Activated CD4-positive, CD25-positive, alpha-beta regulatory T cell treated with anti-CD3 and anti-CD28 coated beads, Interleukin-2, amount 50 U/mL, for 72 hours (primary cell): ENCODE measurements at places on chromosomes 1 and 21.

GRCh38 chr1:40130892-40131291, 30.3 kb upstream of the RLF start:
- no peak for DNase-seq

DNA sequence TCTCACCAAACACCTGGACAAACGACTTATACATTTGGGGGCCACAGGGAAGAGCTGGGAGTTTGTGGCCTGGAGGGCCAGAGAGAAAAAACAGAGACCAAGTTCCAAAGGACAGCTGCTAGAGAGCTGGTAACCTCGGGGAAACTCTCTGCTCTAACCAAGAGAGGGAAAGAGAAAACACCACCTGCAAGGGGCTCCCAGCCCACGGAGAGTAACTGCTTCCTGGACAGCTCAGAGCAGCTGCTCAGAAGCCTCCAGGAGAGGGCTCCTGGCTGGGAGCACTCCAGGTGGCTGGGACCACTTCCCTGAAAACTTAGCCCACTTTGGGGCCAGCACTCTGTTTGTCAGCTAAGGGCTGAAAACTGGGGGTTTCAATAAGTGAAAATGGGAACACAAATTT, 154.8 kb upstream of the GRIK3 start:
- DNase-seq, result no peak

DNA sequence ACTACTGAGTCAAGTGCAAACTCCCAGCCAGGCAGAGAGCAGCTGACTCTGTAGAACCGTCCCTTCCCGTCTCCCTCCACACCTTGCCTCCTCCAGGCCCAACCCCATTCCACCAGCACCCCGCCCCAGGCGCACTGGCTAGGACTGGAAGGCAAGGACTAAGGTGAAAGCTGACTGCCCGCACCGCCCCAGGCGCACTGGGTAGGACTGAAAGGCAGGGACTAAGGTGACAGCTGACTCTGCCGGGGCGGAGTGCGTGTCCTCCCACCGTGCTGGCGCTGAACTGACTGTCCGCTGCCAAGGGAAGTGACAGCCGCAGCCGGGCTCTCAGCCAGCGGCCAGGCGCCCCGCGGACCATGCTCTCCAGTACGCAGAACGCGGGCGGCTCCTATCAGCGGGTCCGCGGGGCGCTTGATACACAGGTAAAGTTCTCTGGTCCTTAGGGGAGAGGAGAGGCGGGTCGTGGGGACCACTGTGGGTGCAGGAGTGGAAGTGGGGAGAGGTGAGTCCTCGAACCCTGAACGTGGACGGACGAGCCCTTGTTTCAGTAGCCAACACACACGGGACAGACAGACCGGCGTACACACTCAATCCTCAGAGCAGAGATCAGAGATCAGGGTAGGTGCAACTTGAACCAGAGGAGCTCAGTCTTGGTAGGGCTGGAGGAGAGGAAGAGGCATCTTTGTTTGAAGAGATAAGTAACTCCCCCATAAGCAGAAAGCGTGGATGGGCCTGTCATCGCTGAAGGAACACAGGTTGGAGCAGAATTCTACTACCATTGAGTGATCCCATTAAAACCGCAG, 58.0 kb downstream of the RBM11 start:
- DNase-seq, result no peak

DNA sequence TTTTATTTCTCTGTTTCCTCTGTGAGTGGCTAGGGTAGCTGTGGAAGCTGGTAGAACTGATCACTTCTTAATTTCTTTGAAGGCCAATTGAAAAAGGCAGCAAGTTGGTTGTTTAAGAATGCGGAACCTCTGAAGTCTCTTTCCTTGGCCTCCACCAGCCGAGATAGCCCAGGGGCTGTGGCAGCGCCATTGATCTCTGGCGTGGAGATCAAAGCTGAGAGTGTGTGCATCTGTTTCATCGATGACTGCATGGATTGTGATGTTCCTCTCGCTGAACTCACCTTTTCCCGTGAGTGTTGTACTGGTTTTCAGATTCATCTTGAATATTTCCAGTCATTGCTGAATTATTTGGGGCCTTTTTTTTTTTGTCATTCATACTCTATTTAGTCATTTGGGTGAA, 97.7 kb downstream of the VPS13D start:
- no peak for DNase-seq

GRCh38 chr1:200767321-200767720, 28.6 kb downstream of the CAMSAP2 start:
- DNase-seq, result no peak

- DNase-seq, result no peak
Measured at GRCh38 chr1:107196973-107197562, 56.2 kb downstream of the NTNG1 start.

GRCh38 chr1:24315391-24315790, 3.8 kb upstream of the GRHL3 start:
- DNase-seq, result no peak

DNA sequence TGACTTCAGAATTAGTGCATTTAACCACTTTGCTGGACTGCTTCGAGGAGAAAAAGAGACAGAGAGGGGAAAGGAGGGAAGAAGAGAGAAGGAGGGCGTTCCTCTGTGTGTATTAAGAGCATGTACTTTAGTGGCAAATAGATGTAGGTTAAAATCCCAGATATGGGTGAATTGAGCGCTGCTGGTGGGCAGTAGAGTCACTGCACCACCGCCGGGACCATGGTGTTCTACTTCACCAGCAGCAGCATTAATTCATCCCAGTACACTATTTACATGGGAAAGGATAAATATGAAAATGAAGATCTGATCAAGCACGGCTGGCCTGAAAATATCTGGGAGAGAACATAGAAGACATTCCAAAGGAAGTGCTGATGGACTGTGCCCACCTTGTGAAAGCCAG, 20.9 kb upstream of the PPIE start:
- DNase-seq, result no peak

DNA sequence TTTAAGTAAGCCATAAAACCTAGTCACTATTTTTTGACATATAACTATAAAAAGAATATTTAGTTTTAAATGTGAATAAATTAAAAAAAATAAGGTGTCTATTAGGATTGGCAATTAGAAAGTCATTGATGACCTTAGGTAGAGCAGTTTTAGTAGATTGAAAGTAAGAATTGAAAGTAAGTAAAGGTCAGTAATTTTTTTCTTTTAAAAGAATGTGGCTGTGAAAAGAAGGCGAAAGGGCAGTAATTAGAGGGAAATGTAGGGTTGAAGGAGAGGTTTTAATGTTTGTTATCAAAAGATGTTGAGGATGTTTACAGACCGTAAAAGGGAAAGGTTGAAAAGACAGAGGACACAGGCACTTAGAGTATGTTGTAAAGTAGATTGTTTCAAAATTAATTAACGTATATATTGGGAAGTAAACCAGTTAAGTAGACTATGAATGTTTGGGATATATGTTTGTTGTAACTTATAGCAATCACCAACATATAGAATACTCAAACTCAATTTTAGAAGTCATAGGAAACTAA, 41.0 kb downstream of the ZFYVE9 start:
- no peak for DNase-seq

- DNase-seq, result no peak
Measured at GRCh38 chr1:205583461-205584130, 48.2 kb downstream of the ELK4 start.

- DNase-seq, result no peak
Measured at GRCh38 chr1:58816747-58817221, 32.9 kb upstream of the JUN start.

DNA sequence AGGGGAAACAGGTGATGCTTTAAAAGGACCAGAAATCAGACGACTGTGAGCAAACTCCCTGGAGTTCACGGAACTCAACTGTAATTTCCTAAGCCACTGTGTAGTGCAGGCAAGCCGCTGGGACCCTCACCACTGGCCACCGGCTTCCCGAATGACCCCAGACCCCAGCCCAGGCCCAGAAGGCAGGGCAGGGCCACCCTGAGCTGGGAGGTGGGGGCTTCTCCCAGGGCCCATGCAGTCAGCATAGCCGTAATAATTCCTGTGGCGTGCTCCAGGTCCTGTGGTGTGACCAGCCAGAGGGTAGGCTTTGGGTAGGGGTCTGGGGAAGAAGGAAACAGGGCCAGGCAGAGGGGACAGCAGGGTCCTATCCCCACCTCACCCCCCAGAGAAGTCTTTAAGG, 3.5 kb upstream of the ARF1 start:
- DNase-seq, result no peak

GRCh38 chr1:11571906-11572616, 82.2 kb downstream of the FBXO2 start:
- no peak for DNase-seq

DNA sequence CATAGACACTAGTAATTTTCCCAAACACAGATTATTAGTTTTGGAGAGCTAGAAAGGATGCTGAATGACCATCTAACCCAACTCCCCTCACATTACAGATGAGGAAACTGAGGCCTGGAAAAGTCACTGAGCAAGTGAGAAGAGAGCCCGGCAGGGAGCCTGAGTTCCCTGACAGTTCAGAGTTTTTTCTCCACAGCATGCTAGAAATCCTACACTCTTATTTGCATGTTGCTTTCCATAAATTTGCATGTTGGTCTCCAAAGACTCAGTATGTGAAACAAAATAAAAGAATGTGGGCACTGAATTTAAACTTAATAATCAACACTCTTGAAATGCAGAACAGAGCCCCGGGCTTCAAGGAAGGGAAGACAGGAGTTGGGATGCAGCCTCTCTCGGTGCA, 132.3 kb downstream of the CCDC185 start:
- no peak for DNase-seq

DNA sequence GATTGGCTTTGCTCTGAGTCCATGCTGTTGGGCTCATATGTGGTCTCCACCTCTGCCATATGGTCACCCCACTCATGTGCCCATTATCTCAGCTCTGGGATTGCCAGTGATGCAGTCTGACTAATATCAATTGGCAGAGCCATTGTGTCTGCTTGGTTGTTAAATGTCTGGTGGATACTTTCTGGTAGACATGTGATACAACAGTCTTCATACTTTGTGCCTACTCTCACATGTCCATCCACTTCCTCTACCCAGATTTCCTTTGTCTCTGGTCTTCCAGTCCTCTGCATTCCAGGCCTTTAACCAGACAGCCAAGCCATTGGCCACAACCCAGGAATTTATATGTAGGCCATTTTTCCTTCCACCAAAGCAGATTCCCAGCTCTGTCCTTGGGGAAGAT, 30.8 kb upstream of the DIPK1A start:
- no peak for DNase-seq

DNA sequence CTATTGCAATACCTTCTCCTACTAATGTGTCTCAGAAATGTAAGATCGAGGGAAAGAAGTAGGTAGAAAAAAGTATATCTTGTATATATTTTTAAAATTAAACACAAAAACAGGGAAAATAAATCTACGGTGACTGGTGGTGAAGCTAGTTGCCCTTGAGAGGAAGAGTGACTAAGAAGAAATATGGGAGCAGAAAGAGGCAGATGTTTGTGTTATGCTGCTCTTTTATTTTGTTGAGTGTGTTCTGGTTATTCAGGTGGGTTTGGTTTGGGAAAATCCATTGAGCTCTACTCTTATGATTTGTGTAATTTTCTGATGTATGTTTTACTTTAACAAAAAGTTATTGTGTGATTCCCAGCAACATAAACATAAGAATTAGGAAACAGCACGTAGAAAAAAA, 444.9 kb upstream of the B3GALT2 start:
- DNase-seq, result no peak

DNA sequence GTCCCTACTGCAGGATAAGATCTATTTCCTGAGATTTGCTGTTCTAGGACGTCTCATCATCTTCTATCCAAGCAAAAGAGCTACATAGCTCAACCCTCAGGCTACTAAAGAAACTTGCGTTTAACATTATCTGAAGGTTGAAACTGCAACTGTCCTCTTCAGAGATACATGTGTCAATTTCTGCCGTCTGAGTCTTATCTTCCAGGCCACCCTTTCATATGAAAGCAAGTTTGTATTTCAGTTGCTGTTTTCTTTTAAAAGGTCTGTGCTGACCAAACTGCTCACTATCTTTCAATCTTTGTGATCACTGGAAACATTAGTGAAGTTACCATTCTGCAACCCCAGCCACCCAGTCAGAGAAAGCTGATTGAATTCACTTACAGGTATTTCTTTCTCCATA, 108.6 kb upstream of the RAB3GAP2 start:
- DNase-seq, result no peak

DNA sequence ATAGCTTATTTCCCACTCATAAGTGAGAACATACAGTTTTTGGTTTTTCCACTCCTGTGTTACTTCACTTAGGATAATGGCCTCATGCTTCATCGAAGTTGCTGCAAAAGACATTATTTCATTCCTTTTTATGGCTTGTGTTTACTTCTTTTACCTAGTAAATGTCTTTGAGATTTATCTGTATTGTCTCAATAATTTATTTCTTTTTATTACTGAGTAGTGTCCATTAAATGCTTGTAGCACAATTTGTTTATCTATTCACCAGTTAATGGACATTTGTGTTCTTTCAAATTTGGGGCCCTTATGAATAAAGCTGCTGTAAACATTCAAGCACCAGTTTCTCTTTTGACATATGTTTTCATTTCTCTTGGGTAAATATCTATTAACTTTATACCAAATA, 86.0 kb downstream of the UCHL5 start:
- no peak for DNase-seq
